ENCODE measurements at places on chromosomes 4 and X.

DNA sequence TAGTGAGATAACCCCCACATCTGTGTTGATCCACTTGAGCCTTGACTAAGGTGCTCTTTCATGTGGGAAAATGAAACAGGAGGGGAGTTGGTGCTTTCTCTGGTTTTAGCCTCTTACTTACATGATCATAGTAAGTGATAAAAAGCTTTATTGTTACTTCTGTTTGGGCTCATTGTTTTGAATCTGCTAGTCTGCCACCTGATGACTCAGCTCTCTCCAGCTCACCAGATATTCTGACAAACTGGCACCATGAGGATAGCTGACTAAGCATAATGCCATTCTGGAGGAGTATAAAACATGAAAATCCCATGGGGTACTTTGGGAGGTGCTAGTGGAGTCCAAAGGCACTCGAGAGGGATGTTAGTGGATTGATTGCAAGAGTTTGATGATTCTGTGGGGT, 824.0 kb downstream of the RAPGEF2 start:
- no peak for DNase-seq

- no peak for DNase-seq
These were observed 65.3 kb downstream of the TENT5D start for GRCh38 chrX:80485543-80485942.

- DNase-seq: peak; percentile 85
These were observed 49.9 kb downstream of the ELF4 start for GRCh38 chrX:130060122-130061069.

DNA sequence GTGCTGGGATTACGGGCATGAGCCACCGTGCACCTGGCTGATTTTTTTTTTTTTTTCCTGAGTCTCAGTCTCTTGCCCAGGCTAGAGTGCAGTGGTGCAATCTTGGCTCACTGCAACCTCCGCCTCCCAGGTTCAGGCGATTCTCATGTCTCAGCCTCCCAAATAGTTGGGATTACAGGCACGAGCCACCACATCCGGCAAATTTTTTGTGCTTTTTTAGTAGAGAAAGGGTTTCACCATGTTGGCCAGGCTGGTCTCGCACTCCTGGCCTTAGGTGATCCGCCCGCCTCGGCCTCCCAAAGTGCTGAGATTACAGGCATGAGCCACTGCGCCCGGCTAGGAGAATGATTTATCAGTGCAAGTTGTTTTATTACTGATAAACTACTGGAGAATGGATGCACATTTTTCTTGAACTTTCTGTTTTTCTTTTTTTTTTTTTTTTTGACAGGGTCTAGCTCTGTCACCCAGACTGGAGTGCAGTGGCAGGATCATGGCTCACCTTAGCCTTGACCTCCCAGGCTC, 39.7 kb upstream of the DHRSX start:
- no peak for DNase-seq

DNA sequence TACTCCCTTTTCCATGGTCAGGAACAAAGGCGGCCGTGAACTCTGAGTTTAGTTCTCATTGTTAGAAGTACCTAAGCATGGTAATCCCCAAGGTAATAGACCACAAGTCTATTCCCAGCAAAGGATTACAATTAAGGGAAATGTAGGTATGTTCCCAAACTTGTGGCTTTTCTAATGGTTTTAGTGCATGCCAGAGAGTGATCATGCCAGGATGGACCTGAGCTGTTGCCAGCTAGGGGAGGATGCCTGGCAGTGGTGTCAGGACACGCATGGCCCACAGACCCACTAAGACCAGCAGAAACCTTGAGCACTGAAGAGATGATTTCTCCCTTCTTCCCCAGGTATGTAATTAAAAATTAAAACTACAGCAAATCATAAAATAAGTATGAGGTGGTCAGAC, 60.8 kb downstream of the COQ2 start:
- no peak for DNase-seq

- no peak for DNase-seq
These were observed 94.4 kb downstream of the NPNT start for GRCh38 chr4:105989485-105990242.

GRCh38 chrX:44675362-44676024, 132.8 kb upstream of the FUNDC1 start:
- no peak for DNase-seq

- no peak for DNase-seq
These were observed 45.8 kb upstream of the GIMD1 start for GRCh38 chr4:106414366-106414765.

- DNase-seq: no peak
These were observed 1000.6 kb downstream of the CCSER1 start for GRCh38 chr4:91127831-91128230.

DNA sequence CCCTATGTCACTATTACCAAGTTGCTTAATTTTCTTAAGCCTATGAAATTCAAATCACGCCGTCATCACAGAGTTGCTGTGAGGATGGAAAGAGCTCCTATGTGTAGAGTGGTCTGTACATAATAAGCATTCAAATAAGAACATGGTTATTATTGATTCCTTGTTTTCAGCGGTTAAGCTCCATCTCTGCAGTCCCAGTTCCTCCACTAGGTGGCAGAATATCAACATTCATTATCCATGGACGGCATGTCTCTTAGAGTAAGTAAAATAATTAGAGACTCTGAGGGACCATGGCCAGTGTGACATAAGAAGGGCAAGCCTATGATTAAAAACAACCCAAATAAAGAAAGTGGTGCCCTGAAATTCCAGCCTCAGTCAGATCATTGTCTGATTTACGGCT, 132.5 kb upstream of the NHS start:
- peak; percentile 26 for DNase-seq

GRCh38 chr4:147134536-147135210, 189.0 kb upstream of the TTC29 start:
- DNase-seq: no peak

DNA sequence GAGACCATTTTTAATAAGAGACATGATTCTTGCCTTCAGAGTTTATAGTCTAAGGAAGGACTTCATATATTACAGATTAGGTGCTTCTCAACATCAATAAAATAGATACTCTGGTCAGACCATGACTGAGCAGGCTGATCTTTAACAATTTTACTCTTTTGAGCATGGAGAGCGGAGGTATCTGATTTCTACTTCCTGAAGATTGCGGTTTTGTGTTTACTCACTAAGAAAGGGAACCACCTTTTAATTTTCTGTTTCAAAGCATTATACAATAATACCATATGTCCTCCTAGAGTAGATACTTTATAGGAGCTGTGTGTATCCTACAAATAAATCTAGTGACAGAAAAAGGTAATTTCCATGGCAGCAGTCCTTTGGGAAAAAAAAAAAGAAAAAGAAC, 12.5 kb downstream of the MORC4 start:
- DNase-seq: no peak

DNA sequence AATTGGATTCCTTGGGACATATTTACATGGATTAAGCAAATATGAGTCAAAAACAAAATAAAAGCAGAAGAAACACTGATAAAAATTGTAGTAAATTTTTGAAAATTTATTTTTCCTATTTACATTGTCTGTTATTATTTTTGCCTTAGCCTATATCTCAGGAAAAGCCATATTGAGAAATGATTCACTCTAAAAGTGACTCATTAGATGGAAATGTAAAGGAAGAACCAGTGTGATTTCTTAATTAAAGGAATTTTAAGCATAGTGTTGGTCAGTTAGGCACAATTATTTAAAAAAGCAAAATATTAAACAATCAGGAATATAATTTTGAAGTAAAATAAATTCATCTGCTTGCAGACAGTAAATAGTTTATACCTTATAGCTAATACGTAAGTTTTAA, 167.4 kb upstream of the NAP1L5 start:
- no peak for DNase-seq

DNA sequence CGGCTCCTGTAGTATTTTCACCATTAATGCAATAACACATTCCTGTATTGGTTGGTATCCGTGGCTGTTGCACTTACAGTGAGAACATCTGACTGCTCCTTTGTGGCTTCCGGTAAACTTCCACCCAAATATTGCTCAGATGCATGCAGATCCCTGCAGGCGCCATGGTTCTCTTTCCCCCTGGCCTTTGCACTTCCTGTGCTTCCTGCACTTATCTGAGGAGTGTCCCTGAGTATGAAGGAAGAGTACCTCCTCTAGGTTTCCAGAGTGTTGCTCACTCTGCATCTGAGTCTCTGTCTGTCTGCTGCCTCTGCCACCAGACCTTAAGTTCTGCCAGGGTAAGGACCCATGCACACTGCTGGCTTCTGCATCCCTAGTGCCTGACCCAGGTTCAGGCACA, 117.2 kb upstream of the SLC34A2 start:
- DNase-seq: no peak

DNA sequence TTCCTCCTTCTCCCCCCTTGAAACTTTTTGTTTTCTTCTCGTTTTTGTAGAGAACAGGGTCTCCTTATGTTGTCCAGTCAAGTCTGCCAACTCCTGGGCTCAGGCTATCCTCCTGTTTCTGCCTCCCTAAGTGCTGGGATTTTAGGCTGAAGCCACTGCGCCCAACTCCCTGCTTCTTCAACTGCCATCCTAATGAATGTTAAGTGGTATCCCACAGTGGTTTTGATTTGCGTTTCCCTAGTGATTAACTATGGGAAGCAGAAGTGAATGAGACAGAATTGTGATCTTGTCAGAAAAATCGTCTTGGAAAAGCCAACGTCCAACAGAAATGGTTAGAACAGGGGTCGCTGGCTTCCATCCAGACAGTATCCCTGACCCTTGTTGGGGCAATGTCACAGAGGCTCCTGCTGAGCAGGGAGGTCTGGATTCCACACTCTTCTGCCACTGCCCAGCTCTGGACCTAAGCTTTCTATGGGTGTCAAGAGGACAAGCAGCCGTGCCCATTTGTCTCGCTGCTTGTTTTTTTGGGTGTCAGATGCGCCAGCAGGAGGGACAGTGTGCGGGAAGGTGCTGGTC, 869 bp upstream of the ADD1 start:
- no peak for DNase-seq

GRCh38 chr4:8648816-8649630, 56.5 kb downstream of the CPZ start:
- DNase-seq: no peak

- DNase-seq: no peak
These were observed 27.3 kb downstream of the WDR1 start for GRCh38 chr4:10089346-10089745.

Data from stimulated activated CD4-positive, alpha-beta T cell treated with anti-CD3 and anti-CD28 coated beads, Interleukin-2, amount 100 ng/mL, for 24 hours (primary cell).